ENCODE measurements at places on chromosomes 4 and X.

DNA sequence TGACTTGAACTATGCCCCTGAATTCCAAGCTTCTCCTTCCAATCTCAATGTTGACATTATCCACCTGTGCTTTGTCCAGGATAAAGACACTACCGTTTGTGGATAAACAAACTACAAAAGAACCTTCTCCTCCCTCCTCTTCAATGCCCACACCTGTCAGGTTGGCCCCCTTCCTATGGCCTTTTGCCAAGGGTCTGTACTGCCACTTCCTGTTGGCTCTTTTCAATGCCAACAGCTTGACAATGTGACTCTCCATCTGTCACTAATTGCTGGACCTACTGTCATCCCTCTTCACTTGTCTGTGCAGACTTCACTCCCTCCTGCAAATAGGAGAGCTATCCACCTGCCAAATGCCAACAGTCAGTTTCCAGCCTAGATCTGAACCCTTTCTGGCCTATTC, 35.8 kb upstream of the MID1 start:
- DNase-seq: peak; percentile 80

GRCh38 chrX:43121637-43122036, 343.7 kb upstream of the PPP1R2C start:
- DNase-seq: no peak

- no peak for DNase-seq
Observed at GRCh38 chr4:126269106-126269505, 954.4 kb downstream of the FAT4 start.

DNA sequence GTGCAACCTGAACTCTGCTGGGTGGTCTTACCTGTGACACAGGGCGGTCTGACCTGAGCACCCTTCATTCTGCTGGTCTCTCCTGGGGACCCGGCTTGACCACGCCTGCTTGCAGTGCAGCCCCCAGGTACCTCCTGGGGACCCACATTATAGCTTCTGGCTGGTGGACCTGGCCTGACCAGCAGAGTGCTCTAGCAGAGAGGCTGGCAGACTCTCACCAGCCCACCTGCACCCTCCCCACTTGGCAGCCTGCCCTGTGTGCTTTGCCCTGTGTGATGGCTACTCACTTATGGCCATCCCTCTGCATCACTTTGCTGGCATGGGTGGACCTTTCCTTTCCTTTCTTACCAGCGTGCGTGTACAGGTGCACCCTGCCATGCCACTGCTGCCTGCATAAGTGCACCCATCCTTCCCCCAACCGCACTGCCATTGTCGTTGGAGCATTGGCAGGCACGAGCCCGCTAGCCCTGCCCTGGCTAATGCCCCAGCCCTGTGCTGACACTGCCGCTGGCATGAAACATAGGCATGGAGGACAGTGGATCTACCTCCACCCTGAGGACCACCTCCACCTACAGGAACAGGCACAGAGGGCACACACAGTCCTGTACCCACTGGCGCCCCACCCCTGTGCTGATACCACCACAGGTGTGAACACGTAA, 21.5 kb upstream of the H2AZ1 start:
- no peak for DNase-seq

GRCh38 chr4:6618386-6619115, 21.9 kb upstream of the MRFAP1 start:
- no peak for DNase-seq

DNA sequence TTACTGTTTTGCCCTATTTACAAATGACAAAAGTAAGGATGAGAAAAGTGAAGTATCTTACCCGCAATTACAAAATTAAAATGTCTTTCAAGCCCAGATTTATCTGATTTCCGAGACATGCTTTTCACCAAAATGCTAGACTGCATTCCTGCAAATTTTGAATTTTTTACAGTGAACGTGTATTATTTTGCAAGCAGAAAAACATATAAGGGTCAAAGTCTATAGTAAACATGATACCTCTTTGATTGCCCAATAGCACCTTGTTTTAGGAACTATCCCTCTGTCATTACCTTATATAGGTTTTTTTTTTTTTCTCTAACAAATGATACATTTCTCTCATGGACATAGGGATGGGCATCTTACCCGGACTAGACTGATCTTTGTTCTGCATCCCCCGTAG, 134.2 kb upstream of the RAP2C start:
- no peak for DNase-seq

DNA sequence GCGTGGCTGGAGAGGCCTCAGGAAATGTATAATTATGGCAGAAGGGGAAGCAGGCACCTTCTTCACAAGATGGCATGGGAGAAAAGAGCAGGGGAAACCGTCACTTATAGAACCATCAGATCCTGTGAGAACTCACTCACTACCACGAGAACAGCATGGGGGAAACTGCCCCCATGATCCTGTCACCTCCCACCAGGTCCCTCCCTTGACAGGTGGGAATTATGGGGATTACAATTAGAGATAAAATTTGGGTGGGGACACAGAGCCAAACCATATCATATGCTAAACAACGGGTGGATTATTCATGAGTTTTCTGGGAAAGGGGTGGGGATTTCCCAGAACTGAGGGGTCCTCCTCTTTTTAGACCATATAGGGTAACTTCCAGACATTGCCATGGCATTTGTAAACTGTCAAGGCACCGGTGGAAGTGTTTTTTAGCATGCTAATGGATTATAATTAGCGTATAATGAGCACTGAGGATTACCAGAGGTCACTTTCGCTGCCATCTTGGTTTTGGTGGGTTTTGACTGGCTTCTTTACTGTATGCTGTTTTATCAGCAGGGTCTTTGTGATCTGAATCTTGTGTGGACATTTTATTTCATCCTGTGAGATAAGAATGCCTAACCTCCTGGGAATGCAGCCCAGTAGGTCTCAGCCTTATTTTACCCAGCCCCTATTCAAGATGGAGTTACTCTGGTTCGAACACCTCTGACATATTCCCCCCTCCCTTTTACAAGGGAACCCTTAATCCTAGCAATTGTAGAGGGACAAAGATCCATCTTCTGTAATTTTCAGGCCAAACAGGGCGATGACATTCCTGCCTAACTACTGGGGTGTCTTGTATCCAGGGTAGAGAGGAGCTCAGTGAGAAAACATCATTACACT, 27.6 kb upstream of the ZNF81 start:
- no peak for DNase-seq

- no peak for DNase-seq
Observed at GRCh38 chrX:15714529-15714928, 23.5 kb upstream of the CA5B start.

GRCh38 chr4:139655116-139655515, 10.5 kb upstream of the MGST2 start:
- no peak for DNase-seq

DNA sequence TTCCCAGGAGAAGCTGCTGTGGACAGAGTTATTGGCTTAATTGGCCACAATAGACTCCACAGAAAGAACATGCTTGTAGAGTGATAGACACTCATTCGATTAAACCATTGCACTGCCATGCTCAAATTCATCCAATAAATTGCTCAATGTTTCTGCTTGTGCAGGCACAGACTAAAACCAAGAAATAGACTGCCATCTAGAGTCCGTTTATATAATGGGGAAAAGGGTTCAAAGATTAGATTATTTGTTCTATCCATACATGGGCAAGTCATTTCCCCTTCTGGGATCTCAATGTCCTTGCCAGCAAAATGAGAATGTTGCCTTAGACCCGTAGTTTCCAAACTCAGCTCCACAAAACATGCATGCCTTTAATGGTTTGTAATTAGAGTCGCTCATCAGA, 8.7 kb downstream of the SMIM10 start:
- no peak for DNase-seq

DNA sequence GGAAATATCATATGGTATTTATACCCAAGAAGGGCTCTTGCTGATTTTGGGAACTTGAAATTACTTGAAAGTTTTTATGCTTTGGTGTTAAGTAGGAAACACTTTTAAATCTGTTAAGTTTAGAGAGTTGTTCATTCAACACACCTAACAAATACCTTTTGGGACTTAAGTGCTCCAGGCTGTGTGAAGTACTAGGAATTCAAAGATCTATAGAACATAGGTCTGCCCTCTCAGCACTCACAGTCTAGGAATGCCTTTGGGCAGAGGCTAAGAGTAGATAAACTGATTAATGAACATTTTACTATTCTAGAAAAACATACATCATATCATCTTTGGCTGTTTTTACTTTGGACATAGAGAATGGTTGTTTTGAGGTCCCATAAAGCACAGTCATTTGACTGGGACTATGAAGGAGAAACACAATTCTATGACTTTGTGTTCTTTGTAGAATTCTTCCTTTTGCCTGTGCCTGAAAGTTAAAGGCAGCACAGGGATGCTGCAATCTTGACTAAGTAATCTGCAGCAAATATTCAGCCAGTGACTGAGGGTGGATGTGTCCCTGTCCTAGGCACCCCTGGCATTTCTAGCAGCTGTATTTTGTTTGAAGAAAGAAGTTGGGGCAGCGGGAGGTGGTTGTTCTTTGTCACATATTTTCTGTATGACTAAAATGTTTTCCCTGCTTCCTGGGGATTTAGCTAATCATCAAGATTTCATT, 8.3 kb downstream of the BMP3 start:
- no peak for DNase-seq

- no peak for DNase-seq
Observed at GRCh38 chr4:48596336-48596735, 106.3 kb downstream of the ZAR1 start.

DNA sequence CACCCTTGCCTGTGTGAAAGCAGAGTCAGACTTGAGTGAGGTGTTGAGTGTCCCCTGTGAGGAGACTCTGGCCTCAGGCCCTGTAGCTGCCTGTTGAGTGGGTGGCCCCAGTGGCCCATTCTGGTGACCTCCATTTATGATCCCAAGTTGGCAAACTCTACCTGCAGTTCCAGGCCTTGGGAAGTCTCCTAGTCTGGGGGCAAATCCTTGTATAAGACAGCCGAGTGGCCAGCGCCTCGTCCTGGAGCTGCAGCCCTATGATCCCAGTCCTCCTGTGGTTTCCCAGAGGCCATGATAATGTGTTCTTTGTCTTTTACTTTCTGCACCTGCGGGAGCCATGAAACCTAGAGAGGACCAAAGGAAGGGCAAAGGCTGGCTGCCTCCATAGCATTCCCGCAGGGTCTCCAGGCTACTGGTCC, 58.7 kb downstream of the NBDY start:
- no peak for DNase-seq

GRCh38 chr4:68070302-68070701, 59.4 kb downstream of the TMPRSS11F start:
- no peak for DNase-seq

DNA sequence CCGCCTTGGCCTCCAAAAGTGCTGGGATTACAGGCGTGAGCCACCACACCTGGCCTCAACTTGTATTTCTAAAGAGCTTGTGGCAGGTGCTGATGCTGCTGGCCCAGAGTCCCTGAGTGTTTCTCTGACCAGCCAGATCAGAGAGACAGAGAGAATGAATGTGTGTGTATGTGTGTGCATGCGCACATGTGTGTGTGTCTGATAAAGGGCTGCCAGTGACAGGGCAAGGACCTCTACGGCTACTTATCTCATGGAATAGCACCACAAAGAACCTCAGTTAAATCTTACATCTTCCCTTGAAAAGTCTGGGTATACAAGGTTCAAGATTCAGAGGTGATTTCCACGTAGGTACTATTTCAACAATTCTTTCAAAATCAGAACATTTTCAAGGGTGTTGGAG, 86.0 kb downstream of the SCD5 start:
- no peak for DNase-seq

GRCh38 chrX:91331476-91331875, 103.2 kb upstream of the PABPC5 start:
- DNase-seq: no peak

GRCh38 chr4:183349673-183350072, 27.4 kb upstream of the CLDN24 start:
- no peak for DNase-seq

- DNase-seq: no peak
Observed at GRCh38 chr4:76622126-76622525, 187.1 kb downstream of the SHROOM3 start.

- no peak for DNase-seq
Observed at GRCh38 chr4:122131562-122132157, 20.5 kb upstream of the BLTP1 start.

GRCh38 chr4:145589916-145590702, 29.1 kb upstream of the MMAA start:
- no peak for DNase-seq

- DNase-seq: no peak
Observed at GRCh38 chrX:39823424-39823823, 274.3 kb downstream of the BCOR start.

GRCh38 chr4:93891244-93891643, 62.7 kb downstream of the ATOH1 start:
- DNase-seq: no peak

- DNase-seq: no peak
Observed at GRCh38 chrX:51463322-51463721, 33.1 kb downstream of the NUDT11 start.

- no peak for DNase-seq
Observed at GRCh38 chr4:123298801-123299200, 97.8 kb upstream of the SPRY1 start.

DNA sequence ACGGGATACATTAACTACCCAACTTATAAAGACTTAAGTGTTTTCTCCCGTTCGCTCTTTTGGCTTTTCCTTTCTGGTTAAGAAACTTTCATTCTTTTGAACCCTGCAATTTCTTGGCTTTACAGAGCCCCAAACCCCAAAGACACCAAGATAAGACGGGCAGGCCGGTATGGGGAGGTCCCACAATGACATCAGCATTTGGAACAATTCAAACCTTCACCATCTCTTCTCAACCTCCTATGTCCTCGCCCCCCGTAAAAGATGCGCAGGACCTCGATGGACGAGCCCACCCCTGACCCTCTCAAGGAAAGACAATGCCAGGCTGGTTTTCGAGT, 999 bp downstream of the ZNF518B start:
- no peak for DNase-seq

DNA sequence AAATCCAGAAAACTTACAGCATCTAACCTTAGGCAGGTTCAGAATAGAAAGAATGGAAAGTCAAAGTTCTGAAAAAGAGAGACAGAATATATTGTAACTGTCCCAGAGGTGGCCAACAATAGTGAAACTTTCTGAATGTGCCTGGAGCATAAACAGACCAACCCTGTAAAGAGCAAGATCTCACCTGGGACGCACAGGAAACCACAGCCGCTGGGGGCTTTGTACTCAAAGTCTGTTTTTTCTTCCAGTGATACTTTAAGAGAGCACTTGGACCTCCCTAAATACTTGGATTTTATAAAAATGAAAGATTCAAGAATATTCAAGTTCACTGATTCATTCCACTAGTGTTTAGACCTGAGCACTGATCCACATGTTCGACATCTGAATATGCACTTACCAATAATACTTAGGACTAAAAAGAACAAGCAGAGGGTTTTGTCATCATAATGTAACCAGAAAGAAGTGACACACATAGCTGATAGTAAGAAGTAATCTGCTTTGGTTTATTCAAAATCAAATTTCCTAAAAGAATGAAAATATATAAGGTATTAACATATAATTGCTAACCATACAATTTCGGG, 35.3 kb downstream of the ARAP2 start:
- no peak for DNase-seq

All from NCI-H524 treated with DMSO at 0.1 percent for 48 hours (cell line).